ENCODE measurements at places on chromosomes 11 and 22.

DNA sequence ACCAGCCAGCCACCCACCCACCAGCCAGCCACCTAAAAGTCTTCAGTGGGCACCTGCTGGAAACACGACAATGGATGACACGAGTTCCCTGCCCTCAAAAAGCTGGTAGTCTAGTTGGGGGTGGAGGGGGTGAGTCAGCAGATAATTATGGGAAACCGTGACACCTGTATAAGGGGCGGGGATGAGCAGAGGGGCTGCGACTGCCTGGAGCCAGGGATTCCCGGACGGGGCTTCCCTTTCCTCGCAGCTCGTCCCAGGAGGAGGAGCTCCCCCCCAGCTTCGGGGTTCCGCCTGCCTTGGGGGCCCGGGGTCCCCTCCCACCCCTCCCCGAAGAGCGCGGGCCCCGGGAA, 2.3 kb upstream of the RTN4RL2 start:
- no peak for DNase-seq

DNA sequence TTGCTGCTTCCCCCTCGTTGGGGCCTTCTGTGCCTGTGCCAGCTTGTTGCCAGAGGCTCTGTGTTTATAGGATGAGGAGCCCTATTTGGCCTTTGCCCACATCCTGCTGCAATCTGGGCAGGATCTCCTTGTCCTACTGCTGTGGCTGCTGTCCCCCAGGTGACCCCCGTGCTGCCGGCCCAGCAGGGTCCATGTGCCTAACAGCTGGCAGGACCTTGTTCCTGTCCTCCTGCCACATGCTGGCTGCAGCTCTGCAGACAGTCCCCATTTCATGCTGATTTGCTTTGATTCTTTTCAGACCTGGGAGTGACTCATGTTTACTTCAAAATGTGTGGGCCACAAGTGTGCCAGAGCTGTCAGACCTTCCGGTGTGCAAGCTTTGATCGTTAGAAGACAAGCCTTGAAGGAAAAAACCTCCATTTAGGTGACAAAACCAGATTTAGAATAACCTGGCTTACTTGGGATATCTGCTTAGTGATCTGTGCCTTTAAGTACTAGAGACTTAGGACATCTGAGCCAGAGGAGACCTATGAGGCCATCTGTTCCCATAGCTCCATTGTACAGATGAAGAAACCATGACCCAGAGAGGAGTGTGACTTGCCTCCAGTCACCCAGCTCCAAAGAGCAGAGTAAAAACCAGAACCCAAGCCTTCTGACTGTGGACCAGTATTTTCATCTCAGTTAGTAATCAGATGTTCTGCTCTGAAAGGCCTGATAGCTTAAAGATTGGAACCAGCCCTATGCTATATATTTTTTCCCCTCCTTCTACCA, 11.1 kb downstream of the NAV2 start:
- peak; percentile 58 for DNase-seq

GRCh38 chr22:39524753-39525657, 4.6 kb downstream of the ATF4 start:
- no peak for DNase-seq

GRCh38 chr11:60768202-60768601, 11.5 kb downstream of the MS4A15 start:
- DNase-seq = no peak
